K562 (cell line): ENCODE measurements at places on chromosomes 16 and 17.

DNA sequence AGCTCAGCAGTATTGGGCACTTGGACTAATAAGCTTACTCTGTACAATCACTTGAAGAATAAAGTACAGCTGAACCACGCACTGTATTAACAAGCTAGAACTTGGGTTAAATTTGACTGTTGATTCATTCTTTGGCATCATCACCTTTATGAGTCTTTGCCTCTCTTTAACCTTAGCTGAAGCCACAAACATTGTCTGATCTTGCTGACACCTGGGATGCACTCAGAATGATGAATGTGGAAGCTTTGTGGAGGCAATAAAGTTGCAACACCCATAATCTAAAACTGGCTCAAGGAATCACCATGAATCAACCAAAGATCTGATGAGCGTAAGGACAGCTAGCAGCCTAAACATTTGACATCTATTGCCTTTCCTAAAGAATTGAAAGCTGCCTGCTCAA is 590.6 kb upstream of the SOX9 start:
- no peak for DNase-seq

DNA sequence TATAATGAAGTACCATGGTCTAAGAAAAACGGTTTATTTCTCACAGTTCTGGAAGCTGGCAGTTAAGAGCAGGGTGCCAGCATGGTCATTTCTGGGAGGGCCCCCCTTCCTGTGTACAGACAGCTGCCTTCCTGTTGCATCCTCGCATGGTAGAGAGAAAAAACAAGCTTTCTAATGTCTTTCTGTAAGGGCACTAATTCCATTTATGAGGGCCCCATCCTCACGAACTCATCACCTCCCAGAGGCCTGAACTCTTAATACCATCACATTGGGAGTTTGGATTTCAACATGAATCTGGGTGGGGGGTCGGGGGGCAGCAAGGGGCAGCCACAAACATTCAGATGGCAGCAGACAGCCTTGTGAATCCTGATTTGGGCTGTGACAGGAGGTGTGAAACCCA is 149.7 kb downstream of the CCDC182 start:
- DNase-seq: no peak

DNA sequence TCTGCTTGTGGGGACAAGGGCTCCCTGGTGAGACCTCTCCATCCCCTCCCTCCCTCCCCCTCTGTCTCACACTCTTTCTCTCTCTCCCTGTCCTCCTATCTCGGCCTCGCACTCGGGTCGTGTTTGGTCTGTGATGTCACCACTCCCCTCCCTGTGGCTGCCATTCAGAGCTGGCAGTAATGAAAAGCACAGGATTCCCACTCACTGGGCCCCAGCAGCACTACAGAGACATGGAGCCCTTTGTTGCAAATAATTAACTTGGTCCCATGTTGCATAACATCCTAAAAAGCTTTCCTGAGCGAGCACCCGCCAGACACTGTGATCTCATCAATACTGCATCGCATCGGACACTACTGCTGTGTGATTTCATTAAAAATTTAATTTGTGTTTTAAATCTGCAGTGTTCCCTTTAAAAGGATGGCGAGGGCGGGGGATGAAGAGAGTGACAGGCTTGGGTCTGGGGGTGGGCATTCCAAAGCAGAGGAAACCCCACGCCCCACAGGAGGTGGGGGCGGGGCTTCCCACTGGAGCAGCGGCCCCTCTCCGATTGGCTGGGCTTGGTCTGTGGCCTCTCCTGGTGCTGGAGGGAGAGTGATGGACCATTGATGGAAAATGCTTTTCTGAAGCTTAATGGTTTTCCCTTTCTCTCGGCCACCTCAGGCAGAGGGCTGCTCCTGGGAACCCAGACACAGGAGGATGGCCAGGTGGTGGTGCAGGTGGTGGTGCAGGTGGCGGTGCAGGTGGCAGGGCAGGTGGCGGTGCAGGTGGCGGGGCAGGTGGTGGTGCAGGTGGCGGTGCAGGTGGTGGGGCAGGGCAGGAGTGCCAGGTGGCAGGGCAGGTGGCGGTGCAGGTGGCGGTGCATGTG is 15.3 kb upstream of the NPTX1 start:
- DNase-seq: no peak

GRCh38 chr16:88782454-88783390 is 2.3 kb downstream of the PIEZO1 start:
- DNase-seq: peak; percentile 46

- DNase-seq: no peak
Observed at GRCh38 chr17:14135906-14136590, 66.7 kb downstream of the COX10 start.

GRCh38 chr17:29885031-29885640 is 44.9 kb downstream of the SSH2 start:
- DNase-seq: no peak

DNA sequence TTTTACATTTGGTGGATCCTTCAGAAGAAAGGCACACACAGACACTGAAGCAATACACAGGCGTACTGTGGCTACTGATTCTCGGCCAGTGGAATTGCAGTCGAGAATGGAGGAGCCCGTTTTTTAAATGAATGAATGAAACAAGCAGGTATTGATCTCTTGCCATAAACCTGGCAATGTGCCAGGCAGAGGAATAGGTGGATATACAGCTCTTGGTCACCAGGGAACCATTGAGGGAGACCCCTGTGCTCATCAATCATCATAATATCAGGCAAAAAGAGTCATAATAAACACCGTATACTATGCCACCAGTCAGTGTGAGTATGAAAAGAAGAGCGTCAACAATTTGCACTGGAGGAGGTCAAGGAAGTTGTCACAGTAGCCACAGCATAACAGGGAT is 140.3 kb upstream of the FOXF1 start:
- no peak for DNase-seq

GRCh38 chr17:9443811-9444210 is 131.8 kb downstream of the STX8 start:
- DNase-seq: no peak

GRCh38 chr17:2418572-2418971 is 17.7 kb upstream of the MNT start:
- DNase-seq: no peak

DNA sequence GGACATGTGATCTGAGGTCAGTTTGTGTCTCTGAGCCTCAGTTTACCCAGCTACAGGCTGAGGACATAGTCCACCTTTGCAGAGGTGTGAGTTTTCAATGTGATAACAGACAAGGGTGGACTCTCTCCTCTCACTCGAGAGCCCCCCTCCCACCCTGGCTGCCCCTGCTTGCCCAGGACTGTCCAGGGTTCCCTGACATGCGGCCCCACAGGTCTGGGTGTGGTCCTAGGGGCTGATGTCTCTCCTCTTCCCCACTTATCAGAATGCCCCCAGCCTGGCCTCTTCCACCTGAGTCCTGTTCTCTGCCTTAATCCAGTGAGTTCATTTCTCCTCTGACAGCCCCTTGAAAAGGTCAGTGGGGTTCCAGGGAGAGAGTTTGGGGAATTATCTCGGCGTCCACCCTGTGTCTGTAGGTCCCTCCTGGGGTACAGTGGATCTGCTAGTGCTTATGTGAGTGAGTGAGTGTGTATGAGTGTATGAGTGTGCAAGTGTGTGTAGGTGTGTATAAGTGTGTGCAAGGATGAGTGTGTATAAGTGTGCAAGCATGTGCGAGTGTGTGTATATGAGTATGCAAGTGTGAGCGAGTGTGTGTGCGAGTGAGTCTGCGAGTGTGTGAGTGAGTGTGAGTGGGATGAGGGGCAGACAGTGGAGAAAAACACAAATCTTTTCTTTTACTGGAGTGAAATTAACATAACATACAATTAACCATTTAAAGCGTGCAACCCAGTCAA is 175.0 kb downstream of the IRF8 start:
- no peak for DNase-seq

DNA sequence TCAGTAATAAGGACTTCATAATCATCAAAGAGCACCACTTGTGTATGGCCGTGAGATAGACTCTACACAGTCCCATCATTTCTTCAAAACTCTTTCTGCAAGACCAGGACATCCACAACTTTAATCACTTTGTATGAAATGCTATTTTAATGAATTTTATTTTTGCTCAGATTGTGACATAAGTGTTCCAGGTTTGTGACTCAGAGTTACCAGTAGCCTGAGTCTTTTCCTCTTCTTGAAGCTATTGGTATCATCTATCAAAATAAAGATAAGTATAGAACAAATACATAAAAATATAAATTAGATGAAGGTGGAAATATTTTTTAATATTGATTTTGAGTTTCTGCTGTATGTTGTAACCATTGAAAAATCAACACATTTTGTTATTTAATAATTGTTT is 16.6 kb upstream of the VWA3A start:
- DNase-seq: no peak

DNA sequence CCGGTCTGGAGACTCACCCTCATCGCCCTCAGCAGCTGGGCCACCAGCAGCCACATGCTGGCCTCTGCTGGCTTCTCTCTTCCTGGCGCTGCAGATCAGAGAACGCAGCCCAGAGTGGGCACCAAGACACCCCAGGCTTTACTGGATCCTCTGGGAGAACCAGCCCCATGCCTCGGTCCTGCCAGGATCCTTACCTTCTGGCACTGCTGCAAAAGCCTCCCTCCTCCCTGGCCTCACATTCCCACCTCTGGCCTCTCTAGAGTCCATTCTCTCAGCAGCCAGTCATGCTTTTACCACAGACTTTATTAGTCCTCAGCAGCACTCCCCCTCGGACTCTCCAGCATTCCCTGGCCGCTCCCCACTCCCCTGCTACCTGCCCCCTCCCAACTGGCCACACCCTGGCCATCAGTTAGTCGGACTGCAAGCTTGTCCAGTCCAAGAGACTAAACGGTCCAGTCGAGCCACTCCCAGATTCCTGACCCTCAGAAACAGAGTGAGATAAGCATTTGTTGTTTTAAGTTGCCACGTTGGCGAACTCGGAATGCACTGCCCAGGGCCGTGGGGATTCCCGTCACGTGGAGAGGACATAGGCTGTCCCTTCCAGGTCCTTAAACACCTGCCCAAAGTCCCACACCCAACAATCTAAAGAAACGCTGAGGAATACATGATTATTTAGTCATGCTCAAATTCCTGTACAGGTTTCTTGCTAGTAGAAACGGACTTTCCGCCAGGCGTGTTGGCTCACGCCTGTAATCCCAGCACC is 5.9 kb upstream of the SPG7 start:
- peak; percentile 34 for DNase-seq

DNA sequence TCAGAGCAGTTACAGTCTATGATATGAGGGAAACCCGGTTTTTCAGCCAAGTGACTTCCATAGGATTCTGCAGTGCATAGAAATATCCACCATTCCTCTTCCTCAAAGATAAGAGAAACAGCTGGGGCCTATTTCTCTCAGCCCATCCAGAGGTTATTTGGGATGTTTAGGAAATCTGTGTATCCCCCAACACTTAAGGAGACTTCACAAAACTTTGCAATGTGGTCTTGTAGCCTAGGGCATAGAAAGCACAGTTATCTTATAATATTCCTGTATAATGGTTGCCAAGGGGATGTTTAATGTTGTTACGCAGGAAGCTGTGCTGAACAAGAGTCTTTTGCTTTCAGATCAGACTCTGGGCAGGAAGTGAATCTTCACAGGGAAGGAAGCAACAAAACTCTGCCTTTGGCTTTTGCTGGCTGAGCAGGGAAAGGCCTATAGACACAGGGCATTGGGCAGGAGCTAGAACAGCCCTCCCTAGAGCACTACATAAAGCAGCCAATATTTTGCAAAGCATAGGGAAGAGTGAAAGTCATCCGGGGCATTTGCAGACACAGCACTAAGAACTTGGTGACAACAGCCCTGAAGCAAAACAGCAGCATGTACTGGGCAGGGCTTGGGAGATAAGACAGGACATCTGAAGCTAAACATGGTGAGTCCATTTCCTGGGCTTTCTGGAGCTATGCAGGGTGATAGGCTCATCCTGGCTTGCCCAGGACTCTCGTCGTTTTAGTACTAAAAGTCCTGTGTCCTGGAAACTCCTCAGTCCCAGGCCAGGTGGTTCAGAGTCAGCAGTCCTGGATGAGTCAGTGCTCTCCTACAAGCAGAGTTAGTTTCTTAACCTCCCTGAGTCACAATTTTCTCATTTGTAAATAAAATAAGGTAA is 18.7 kb upstream of the BEAN1 start:
- DNase-seq: no peak

GRCh38 chr17:13940858-13941665 is 128.2 kb upstream of the COX10 start:
- no peak for DNase-seq

- DNase-seq: no peak
Observed at GRCh38 chr16:11546608-11547061, 40.1 kb downstream of the LITAF start.

DNA sequence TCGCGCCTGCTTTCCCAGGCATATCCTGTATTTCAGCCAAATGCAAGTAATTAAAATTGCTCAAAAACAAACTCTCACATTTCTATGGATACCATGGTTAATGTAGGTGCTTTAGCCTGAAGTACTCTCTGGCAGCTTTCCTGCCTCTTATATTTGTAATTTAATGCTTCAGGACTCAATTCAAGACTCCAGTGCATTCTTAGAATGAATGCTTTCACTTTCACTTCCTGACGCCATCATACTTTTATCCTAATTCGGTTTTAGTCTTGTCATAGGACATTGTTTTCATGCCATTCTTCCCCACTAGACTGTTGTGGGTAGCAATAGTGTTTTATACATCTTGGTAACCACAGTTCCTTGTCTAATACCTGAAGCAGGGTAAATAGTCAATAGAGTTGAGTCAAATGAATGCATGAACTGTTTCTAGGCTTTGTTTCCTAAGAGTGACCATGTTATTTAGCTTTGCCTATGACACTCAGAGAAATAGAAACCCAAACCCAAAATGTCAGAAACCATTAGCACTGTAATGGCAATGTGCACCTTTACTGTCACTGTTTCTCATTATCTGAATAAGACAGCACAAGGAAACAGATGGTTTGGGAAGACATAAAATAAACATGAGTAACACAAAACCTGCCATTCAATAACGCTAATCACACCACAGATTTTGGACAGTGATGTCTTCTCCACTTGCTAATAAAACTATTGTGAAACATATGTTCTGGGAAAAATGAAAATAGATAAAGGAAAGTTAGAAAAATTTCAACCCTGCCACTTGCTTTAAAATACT is 705.5 kb downstream of the CDH11 start:
- no peak for DNase-seq
